ENCODE measurements at places on chromosomes 4 and X.
A peak's percentile ranks its signal among the peaks of the same experiment; 100 is the strongest.

- no peak for DNase-seq
Observed at GRCh38 chr4:156128616-156129015, 174.9 kb upstream of the CTSO start.

DNA sequence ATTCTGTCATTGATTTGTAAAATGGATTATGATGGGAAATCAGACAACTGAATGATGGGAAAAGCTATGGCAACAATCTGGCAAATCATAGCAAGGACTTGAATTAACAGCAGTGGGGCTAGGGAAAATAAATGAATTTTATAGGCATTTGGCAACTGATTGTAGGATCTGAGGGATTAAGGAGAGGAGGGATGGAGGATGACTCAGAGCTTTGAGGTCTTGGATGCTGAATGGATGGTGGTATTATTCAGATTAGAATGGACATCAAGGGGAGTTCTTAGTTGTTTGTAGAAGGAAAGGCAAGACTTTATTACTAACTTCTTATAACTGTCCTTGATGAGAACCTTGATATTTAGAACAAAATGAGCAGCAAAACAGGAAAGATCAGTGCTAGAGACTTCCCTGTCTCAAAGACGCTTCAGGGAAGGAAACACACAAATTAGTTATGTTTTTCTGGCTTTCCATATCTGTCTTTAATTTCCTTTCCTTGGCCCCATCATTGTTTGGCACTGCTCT, 51.4 kb upstream of the HHIP start:
- DNase-seq: no peak

DNA sequence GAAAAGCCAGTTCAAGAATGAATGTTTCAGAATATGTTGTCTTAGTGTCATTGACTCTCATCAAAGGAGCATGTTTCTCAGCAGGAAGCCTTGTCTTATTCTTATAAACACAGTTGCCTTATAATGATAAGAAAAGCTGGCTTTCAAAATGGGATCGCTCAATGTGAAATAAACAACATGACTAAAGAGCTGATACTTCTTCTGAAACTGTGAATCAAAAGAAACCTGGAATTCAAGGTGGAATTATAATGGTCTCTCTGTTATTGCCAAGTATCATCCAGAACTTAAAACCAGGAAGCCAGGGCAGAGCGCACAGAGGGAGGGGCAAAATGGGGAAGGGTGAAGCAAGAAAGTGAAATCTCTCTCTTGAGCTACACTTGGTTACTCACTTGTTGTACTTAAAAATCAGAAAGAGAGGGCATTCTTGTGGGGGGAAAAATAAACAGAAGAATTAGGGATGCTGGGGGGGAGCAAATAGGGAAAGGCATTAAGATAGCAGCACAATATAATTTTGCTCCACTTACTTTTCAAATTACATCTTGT, 270.0 kb downstream of the MAPK10 start:
- DNase-seq: no peak

- DNase-seq: no peak
Observed at GRCh38 chr4:3246458-3247398, 2.2 kb upstream of the MSANTD1 start.

- DNase-seq: no peak
Observed at GRCh38 chr4:70681704-70682103, 6.6 kb upstream of the UTP3 start.

- DNase-seq: no peak
Observed at GRCh38 chrX:25206778-25207177, 191.0 kb upstream of the ARX start.

- no peak for DNase-seq
Observed at GRCh38 chr4:149493492-149493891, 322.2 kb downstream of the IQCM start.

DNA sequence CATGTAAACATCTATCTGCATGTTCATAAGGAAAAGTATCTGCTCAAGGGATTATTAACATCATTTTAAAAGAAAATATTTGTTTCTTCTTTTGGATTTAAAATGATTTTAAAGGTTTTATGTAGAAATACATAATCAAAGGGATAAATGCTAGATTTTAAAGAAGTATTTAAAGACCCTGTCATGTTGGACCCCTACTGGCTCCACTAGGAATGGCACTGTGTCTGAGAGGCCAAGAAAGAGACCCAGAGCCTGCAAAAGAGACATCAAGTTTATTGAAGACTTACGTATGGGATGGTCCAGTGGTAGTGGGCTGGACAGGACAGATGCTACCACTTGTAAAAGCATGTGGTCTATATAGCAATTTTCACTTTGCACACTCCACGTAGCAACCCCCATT, 78.7 kb upstream of the PCDH18 start:
- DNase-seq: no peak

- no peak for DNase-seq
Observed at GRCh38 chrX:31934842-31935370, 863.1 kb upstream of the FTHL17 start.

DNA sequence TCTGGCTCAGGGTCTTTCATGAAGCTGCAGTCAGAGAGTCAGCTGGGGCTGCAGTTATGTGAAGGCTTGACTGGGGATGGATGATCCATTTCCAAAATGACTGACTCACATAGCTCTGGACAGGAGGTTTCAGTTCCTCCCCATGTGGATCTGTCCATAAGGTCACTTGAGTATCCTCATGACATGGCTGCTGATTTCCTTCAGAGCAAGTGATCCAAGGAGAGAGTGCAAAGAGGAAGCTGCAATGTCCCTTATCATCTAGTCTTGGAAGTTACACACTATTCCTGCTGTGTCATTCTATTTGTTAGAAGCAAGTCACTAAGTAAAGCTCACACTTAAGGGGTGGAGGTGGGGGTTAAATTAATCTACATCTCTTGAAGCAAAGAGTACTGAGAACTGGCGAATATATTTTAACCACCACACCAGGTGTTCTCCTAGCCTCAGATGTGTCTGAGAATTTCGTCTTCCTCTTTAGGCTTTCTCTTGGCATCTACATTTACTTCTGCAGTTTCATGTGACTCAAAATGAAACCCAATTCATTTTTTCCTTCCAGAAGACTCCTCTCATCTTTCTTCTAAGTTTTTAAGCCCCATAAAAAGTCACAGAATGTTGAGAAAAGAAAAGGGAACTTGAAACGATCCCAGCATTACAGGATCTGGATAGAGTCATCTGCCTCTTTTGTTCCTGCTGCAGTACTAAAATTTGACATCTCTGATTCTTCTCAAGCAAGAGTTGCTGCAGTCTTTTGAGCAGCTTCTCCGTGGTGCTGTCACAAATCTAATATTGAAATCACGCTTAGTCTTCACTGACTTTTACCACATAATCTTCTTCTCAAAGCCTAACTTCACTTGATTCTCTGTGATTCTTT, 3.8 kb upstream of the GRPR start:
- DNase-seq: no peak

GRCh38 chrX:7925867-7926472, 1.2 kb downstream of the PNPLA4 start:
- peak; percentile 44 for DNase-seq

GRCh38 chrX:132631579-132632232, 142.9 kb upstream of the MBNL3 start:
- no peak for DNase-seq

DNA sequence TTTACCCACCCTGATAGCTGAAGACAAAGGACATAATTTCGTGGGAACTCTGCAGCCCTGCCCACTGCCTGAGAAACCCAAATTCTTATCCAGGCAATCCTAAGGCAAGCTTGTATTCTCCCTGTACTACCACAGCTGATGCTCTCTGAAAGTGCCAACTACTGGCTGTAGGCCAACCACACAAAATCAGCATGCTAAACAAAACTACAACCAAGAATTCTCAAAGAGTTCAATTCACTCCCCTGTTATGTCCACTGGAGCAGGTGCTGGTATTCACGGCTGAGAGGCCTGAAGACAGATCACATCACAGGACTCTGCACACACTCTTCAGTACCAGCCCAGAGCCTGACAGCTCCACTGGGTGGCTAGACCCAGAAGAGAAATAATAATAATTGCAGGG, 375.9 kb upstream of the NDST4 start:
- no peak for DNase-seq

GRCh38 chr4:1532549-1533395, 126.5 kb upstream of the NKX1-1 start:
- no peak for DNase-seq

DNA sequence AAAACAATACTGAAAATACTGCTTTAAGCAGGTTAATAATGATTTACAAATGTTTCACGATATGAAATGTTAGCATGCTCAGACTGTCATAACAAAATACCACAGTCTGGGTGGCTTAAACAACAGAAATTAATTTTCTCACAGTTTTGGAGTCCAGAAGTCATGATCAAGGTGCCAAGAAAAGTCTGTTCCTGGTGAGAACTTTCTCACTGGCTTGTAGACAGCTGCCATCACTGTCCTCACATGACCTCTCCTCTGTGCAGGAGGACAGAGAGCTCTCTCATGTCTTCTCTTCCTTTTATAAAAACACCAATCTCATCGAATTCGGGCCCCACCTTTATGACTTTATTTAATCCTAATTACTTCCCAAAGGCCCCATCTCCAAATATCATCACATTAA, 426.7 kb downstream of the KLHL13 start:
- DNase-seq: no peak

DNA sequence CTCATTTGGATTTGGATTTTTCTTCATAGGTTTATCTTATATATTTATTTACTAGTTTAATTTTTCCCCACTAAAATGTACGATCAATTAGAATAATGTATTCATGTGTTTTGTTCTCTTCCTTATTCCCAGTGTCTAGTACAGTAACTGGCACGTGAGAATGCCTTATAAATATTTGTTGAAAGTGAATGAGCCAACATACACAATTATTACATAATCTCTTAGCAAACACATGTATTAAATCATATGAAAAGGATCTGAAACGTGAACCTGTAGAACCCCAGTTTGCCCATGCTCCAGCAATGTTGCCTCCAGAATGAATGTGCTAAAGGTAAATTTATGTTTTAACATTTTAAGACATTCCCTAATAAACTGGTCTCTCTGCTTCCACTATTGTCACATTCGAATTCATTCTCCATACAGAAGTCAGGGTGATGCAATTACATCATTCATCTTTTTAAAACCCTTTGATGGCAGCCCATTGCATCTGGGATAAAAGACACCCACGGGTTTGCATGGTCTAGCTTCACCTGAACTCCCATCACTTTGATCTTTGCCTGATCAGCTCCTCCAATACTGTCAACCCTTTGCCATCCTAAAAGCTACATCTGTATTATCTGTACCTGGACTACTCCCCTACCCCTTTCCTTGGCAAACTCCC, 30.7 kb upstream of the AREG start:
- DNase-seq: no peak

- no peak for DNase-seq
Observed at GRCh38 chr4:185120631-185120946, 22.5 kb upstream of the SLC25A4 start.

- DNase-seq: no peak
Observed at GRCh38 chr4:158624889-158625478, 46.7 kb downstream of the C4orf46 start.

- no peak for DNase-seq
Observed at GRCh38 chr4:172762895-172763294, 405.7 kb upstream of the GALNT7 start.

DNA sequence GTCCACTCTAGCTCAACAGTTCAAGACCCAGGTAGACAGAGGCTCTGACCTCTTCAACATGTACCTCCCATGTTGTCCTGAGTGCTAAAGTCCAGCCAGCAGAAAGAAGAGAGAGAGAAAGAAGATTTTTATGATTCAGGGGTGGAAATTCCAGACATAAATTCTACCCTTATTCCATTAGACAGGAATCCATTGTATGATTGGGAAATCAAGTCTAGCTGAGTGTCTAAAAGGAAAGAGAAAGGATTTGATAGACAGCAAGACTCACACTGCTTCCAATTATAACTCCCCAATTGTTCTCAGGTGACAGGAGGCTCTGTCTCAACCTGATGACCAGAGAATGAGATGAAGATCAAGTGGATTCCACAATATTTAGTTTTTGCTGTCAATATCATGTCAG, 27.9 kb upstream of the PGM2 start:
- DNase-seq: no peak

GRCh38 chrX:10620121-10620699, at the start of gene MID1:
MID1 (minus strand) TSS chrX:10620585; CDS start chrX:10567547, 53,038 bp downstream.
- no peak for DNase-seq

DNA sequence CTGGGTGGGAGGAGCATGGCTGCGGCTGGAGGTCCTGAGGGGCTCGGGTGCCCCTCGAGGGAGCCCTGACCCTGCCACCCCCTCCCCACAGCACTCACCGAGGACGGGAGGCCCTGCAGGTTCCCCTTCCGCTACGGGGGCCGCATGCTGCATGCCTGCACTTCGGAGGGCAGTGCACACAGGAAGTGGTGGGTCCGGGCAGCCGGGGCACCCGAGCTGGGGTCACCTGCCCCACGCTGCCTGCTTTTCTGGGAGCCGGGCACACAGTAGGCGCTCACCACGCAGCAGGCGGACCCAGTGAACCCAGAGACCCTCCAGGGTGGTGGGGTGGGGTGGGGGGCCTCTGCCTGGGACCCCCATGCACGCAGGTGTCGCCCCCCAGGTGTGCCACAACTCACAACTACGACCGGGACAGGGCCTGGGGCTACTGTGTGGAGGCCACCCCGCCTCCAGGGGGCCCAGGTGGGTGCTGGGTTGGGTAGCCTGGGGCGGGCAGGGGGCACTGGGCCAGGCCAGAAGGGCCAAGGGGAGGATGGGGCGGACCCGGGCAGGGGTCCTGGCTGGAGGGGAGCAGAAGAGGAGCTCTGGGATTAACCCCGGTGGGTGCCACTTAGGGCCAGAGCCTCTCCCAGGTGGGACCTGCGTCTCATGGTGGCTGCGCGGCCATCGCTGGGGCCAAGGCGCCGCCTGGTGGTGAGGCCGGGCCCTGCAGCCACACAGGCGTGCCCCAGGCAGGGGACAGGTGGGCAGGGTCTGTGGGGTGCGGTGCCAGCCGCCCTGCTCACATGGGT, 1.4 kb downstream of the HGFAC start:
- DNase-seq: peak; percentile 51

DNA sequence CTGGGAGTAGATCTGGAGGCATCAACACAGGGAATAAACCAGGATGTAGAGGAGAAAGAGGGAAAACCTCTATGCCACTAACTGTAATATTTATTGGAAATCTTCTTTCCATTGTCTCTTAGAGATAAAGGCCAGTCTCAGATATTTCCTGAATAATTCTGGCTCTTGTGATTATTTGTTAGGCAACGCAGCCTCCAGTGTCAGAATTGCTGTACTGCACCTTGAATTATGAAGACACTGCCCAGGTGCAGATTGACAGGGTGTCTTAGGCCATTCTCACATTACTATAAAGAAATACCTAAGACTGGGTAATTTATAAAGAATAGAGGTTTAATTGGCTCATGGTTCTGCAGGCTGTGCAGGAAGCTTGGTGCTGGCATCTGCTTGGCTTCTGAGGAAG, 100.7 kb upstream of the ZDHHC15 start:
- no peak for DNase-seq

- DNase-seq: no peak
Observed at GRCh38 chr4:42995343-42995944, 102.9 kb downstream of the GRXCR1 start.

All from activated T-helper 2 cell treated with anti-CD3 and anti-CD28 coated beads, Interferon-gamma antibody, Interleukin-2, Interleukin-4, amounts not matched to agents 10 μg/mL and 5 μg/mL and 100 μg/mL, durations not matched to agents 14 hours and 24 hours and 36 hours (primary cell).